Fibroblast of lung (primary cell): ENCODE measurements at places on chromosomes 12 and 14.

DNA sequence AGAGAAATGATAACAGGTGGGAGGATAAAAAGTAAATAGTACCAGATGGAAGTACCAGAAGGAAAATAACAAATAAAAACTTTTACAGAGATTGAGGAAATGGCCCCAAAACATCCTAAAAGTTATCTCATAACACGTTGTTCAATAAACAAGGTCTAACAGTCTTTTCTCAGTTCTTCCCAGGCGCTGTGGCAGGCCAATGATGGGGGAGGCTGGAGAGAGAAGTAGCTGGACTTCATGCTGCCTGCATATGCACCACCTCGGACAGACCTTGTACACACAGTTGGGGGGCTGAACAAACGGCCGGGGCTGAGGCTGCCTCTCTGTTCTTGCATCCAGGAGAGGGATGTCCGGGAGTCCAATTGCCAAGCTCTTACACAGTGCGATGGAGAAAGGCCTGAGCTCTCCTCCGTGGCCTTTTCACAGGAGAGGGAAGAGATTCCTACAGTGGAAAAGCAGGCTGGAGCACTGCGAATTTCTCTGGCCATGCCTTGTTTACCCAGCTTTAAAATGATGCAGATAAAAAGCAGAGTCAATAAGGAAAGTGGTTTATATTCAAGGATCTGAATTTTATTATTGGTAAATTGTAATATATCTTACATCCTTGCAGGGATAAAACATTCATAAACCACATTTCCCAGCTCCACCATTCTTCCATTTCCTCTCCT lies 109.8 kb downstream of the PHLDA1 start:
- DNase-seq, result no peak

DNA sequence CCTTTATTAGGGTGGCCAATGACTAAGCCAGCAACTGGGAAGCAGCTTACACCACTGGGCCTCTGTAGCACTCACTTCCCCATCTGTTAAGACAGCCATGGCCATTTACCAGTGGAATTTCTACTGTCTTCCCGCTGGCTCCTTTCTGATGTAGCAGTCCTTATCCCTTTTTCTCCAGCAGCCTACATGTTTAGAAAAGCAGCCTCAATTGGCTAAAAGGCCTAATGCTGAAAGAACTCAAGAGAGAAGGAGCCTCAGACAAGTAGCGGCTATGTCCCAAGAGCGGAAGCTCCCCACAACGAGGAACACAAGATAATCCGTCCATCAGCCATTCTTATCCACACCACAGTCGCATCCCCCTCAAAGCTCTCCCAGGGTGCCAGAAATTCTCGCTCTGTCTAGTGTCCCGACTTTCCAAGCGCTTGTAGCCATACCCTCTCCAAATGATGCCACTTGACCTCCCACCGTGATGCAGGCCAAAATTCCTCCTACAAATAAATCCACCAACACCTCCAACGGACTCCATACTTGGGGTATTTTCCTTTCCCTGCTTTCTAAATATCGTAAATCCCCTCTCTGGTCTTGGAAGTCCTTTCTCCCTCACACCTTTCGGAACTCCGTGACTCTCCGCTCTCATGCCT lies 624 bp downstream of the M6PR start:
- peak; percentile 26 for DNase-seq

DNA sequence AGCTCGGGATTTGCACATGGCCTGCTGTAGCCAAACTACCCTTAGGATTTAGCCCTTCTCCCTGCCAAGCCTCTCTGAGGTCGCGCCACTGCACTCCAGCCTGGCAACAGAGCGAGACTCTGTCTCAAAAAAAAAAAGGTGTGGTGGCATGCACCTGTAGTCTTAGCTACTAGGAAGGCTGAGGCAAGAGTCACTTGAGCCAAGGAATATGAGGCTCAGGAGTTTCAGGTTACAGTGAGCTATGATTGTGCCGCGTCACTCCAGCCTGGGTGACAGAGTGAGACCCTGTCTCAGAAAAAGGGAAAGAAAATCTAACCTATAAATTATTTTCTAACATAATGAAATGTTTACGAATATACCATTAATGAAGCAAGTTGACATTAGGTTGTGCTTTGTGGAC lies 29.7 kb downstream of the ESRRB start:
- DNase-seq, result no peak

GRCh38 chr12:13198241-13198640 lies 1.7 kb downstream of the EMP1 start:
- DNase-seq, result no peak

DNA sequence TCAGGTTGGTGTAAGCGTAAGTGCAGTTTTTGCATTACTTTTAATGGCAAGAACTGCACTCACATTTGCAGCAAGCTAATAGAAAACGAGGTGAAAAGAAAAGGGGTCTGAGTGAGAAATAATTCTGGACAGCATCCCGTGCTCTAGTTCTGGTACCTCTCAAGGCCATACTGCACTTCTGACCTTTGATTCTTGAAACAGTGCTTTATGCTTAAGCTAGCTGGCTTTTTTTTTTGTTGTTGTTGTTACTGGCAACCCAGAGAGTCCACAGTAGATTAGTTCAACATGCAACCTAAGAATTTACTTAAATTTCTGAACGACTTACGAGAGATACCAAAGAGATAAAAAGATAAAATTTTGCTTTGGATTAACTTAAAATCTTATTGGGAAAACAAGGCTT lies 75.2 kb upstream of the PRKD1 start:
- no peak for DNase-seq

- DNase-seq, result no peak
Observed at GRCh38 chr12:6701078-6701768, 608 bp upstream of the PIANP start.

DNA sequence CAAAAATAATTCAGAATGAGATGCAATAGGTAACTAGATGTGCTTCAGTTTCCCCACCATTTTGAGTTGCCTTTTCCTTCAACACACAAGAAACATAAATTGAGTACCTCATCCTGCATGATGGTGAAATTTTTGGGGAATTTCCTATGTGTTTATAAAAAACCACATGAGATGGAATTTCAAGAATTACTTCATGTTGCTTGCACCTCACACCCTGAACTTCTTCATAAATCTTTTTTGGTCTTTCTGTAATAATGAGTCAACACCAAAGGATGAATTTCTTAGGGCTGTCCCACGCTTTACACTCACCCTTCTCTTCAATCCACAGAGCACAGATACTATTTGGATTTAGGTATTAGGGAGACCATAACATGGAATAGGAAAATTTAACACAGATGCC lies 22.6 kb upstream of the LUM start:
- DNase-seq, result peak; percentile 87

DNA sequence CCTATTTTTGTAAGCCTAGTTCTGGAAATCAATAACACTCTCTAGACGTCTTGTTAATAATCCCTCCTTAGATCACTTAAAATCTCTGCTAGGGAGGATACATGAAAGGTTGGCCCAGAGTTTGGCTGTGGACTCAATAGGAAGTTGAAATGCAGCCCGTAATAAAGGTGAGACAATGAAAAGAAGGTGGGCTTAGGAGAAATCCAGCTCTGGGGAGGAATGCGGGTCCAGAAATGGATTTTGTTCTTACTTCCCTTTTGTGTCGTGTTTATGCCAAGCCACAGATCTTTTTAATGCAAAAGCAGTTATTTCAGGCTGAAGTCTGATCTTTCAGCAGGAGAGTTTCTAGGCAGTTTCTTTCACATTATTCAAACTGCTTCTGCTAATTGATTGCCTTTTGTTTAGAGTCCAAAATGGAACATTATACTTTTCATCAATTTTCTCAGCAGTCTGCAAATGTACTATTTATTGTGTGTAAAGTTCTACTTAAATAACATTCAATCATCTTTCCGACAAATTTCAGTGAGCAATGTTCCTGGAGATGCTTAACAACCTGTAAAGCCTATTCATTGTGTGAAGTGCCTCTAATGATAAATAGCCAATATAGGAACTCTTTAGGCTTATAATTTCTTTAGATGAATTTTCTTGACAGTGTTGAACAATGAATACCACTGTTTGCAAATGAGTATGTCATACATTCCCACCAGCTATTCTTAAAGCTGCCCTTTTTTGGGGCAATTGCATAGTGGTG lies 252.9 kb upstream of the KRR1 start:
- no peak for DNase-seq

- no peak for DNase-seq
Observed at GRCh38 chr12:85609778-85610177, 226.4 kb downstream of the RASSF9 start.

DNA sequence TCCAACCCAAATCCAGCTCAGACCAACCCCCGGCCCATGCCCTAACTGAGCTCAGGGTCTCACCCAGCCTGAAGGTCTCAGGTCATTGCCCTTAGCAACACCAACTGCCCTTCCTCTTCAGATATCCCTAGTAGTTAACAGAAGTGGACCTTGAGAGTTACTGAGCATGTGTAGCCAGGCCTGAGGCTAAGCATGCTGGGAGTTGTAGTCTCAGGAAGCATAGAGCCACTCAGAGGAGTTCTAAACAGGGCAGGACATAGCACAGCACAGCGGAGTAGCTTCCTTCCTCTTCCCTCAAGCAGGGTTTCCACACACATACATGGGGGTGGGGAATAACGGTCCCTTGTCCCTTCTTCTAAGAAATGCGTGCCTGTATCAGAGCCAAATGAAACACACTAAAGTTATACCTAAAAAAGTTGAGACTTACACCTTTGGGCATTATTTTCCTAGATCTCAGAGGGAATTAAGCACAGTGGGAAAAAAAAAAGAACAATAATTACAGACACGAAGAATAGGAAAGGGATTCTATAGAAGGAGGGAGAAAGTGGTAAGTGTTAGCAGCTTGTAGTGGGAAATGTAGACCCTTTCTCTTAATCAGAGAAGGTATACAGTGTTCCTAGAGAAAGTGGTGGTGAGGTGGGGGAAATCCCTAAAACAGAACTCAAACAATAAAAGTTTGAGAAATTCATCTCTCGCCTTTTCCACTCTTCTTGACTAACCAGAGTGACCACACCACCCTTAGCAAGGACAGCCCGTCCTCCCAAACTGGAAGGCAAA lies 4.4 kb downstream of the KMT2D start:
- peak; percentile 77 for DNase-seq

DNA sequence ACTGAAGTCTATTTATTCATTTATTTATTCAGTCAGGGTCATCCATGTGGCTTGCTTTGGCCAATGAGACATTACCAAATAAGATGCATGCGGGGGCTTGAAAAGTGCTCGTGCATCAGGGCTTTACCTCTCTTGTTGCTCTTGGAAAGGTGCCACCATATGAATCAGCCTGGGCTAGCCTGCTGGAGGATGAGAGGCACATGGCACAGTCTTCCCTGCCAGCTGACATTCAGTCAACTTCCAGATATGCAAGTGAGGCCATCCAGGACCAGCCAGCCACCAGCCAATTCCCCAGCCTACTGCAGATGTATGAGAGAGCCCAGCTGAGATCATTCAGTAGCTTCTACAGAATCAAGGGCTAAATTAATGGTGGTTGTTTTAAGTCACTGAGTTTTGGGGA lies 105.2 kb upstream of the RPH3A start:
- DNase-seq, result no peak

- peak; percentile 73 for DNase-seq
Observed at GRCh38 chr14:49972131-49972671, 79.3 kb downstream of the ARF6 start.

DNA sequence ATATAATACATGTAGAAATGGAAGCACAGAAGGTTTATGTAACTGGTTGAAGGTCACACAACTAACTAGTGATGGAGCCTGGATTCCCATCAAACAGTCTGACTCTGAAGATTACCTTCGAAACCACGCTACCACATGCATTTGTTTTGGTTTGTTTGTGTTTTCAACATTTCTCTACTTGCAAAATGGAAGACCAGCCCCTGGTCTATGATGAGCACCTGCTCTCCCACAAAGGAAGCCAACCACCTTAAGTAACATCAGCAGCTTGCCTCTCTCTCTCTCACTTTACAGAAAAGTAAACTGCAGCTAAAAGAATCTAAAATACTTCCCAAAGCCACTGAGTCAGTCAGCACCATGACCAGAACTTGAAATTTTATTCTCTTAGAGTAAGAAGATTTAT lies 186.9 kb upstream of the TMPO start:
- peak; percentile 45 for DNase-seq

DNA sequence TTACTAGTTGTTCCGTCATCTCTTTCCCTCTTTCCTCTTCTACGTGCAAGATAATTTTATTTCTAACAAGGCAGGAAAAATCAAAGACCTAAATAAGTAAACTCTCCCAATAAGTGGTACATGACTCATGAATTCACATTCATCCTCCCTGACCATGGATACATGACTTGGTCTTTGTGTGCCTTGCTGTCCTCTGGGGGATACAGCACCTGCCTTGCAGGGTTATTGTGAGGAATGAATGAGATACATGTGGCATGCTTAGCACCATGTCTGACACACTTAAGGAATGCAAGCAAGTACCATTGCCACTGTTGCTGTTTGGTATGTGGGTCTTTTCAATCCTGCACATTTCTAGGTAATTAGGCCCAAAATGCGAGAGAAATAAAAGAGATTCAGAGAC lies 208.4 kb downstream of the DPF3 start:
- DNase-seq, result no peak

GRCh38 chr12:75717902-75718301 lies 206.5 kb upstream of the KRR1 start:
- DNase-seq, result no peak

DNA sequence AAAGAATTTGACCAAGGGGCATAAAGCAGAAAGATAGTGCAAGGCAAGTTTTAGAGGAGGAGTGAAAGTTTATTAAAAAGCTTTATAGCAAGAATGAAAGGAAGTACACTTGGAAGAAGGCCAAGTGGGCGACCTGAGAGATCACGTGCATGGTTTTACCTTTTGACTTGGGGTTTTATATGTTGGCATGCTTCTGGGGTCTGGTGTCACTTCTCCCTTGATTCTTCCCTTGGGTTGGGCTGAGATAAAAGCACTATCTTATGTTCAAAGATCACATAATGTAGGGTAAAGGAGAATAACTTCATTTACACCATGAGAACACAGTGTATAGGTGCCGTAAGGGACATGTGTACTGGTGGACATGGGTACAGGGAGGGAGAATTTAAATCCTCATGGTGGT lies 17.7 kb upstream of the TMEM30B start:
- no peak for DNase-seq

GRCh38 chr12:29241821-29242591 lies 92.9 kb downstream of the FAR2 start:
- DNase-seq, result peak; percentile 90

DNA sequence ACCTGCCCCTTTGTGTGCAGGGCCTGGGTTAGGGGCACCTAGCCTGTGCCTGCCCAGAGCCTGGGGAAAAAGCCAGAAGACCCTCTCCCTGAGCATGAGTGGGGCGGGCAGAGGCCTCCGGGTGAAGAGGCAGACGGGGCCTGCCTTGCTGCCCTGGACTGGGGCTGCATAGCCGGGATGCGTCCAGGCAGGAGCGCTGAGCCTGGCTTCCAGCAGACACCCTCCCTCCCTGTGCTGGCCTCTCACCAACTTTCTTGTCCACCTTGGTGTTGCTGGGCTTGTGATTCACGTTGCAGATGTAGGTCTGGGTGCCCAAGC lies 216.1 kb downstream of the TMEM121 start:
- no peak for DNase-seq

GRCh38 chr12:91111366-91112325 lies at the start of gene LUM:
TSS of gene LUM (minus strand) at chr12:91111494. CDS start at chr12:91108979, 2,515 bp downstream.
- peak; percentile 80 for DNase-seq

DNA sequence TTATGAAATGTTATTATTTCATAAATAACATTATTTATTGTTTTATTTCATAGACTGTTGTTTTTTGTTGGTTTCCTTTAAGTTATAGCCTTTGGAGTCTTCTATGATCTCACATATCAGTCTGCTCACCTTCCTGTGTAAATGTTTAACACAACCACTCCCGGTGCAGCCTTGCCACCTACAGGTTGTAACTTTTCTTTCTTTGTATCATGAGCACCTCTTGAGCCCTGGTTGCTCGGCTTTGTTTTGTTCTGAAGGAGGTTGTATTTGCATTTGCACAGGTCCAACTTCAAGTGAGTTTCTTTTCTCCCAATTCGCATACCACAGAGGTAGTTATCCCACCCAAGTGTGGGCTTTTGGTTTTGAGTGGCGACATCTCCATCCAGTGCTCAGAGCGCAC lies 121.4 kb downstream of the SLC15A4 start:
- no peak for DNase-seq
